ENCODE measurements at places on chromosomes 2 and 18.

DNA sequence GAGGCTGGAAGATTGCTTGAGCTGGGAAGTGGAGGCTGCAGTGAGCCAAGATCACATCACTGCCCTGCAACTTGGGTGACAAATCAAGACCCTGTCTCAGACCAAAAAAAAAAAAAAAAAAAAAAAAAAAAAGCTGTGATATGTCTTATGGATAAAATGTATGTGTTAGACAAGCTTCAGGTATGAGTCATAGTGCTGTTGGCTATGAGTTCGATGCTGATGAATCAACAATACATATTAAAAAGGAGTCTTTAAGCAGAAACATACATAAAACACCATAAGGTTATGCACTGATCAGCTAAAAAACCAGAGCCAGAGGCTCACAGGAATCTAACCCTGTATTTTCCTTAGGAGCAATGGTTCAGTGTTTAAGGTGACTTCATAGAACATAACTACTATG, 332.3 kb downstream of the NCKAP5 start:
- no peaks in the 10 kb centered on the region for H3K27me3 ChIP-seq
- H3K4me3 ChIP-seq: no peak overlapping the region
- H3K4me1 ChIP-seq: no peaks in the 10 kb centered on the region
- no peak overlapping the region for H3K27ac ChIP-seq

DNA sequence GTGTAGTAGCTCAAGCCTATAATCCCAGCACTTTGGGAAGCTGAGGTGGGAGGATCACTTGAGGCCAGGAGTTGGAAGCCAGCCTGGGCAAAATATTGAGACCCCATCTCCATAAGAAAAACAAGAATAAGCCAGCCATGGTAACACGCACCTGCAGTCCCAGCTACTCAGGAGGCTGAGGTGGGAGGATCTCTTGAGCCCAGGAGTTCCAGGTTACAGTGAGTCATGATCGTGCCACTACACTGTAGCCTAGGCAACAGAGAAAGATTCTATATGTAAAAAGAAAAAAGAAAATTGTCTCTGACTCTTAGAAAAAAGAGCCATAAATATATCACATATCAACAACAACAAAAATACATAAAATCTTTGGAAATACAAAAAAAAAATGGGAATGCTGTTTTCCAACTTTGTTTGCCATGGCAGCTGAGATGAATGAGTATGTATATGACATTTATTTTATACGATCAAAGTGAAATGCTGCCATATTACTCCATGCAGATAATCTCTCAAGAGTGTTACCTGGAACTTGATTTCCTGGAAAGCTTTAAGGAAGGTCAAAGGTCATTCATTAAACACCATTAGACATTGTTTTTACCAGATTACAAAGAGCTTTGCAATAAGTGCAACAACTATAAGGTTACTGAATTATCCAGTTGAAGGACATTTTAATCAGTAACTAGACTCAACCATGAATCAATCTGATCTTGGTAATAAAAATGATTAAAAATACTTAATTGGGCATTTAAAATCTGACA, 19.7 kb upstream of the DAPL1 start:
- no peak for DNase-seq
- H3K27me3 ChIP-seq: no peaks in the 10 kb centered on the region
- H3K4me1 ChIP-seq: no peaks in the 10 kb centered on the region
- no peak overlapping the region for H3K4me3 ChIP-seq

DNA sequence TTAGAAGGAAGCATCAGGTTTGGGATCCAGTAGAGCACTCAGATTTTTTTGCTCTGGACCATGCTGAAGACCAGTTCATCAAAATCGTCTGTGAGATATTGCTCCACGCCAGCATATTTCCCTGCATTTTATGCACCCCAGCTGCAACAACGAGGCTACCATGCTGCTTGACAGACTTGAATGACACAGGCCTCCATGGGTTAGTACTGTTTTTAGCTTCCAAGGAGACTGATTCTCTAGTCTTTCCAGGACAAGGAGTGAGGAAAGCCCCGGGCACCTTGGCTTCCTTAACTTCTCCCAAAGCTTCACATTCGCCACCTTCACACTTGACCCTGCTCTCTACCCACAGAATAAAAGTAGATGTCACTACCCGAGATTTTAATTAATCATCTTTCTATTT, 17.5 kb downstream of the BOD1L2 start:
- no peak overlapping the region for H3K4me3 ChIP-seq
- DNase-seq: no peak
- H3K27ac ChIP-seq: no peak overlapping the region

DNA sequence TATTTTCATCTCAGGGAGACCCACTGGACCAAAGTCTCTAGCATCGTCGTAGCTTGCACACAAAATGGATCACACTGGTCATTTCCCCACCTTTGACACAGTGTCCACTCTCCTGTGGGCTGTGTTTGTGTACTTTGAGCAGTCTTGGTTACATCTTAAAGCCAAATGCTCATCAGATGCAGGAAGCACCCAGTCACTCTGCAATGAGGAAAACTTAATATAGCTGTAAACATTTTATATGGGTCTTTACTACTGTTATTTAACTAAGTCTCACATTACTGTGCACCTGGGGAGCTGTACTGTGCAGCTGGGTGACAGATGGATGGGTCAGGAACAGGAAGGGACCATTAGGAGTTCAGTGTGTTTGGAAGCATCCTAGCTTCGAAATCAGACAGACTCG, 109.0 kb upstream of the CXCR4 start:
- peaks cover 10% of the 10 kb centered on the region for H3K4me1 ChIP-seq
- no peak for DNase-seq
- no peak overlapping the region for H3K4me3 ChIP-seq
- H3K27ac ChIP-seq: no peak overlapping the region
- peaks cover 13% of the 10 kb centered on the region for H3K27me3 ChIP-seq
- no peaks in the 10 kb centered on the region for H3K36me3 ChIP-seq

DNA sequence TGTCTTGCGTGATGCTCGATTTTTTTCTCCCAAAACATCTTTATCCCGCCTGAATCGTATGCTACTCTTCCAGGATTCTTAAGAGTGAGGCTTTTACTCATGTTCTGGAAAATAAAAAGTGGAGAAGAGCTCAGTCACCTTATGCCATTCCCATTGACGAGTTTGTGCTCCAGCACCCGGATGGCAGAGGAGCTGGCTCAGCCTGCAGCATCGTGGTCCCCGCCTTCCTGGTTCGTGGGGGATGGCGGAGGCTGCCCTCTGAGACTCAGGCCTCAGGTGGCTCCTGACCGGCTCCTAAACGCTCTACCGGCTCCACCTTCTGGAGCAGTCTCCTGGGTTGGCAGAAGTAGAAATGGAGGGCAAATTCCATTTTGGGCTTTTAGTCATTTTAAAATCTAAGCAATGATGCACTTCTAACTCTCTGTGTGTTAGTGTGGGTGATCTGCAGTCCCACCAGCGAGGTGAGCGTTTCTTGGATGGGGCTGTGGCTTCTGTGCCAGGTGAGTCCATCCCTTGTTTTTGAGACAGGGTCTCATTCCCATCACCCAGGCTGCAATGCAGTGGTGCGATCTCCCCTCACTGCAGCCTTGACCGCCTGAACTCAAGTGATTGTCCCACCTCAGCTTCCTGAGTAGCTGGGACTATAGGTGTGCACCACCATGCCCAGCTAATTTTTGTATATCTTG, 27.8 kb downstream of the RTP5 start:
- H3K27ac ChIP-seq: no peak overlapping the region
- no peaks in the 10 kb centered on the region for H3K27me3 ChIP-seq

DNA sequence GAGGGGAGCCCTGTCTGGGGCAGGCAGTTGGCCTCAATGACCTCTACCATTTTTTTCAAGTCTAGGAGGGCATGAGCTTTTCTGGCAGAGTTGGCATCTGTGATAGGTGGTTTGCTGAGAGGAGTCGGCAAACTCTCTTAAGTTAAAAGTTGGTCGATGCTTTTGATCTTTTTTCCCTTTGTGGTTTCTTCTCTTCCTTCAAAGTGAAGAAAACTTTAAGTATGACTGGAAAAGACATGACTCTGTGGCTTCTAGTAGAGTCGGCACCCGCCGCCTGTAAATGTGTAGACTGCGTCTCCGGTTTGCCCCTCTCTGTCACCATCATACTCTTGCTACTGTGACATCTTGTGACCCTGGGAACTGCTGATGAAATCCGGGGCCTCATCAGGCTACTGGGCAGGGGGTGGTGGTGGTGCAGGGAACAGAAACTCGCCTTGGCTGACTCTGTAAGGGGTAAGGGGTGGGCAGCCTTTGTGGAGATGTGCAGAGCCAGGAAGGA, 21.1 kb downstream of the INPP5D start:
- H3K36me3 ChIP-seq: peaks cover 65% of the 10 kb centered on the region
- H3K27ac ChIP-seq: peak overlapping the region; percentile 94
- no peaks in the 10 kb centered on the region for H3K27me3 ChIP-seq
- peak; percentile 79 for DNase-seq
- H3K4me3 ChIP-seq: peak overlapping the region; percentile 74

- H3K27me3 ChIP-seq: peaks cover 3% of the 10 kb centered on the region
- no peak overlapping the region for H3K4me3 ChIP-seq
- no peak overlapping the region for H3K27ac ChIP-seq
- H3K4me1 ChIP-seq: peaks cover 23% of the 10 kb centered on the region
- peaks cover 3% of the 10 kb centered on the region for H3K36me3 ChIP-seq
Observed at GRCh38 chr2:197450465-197450864, 2.9 kb upstream of the COQ10B start.

- H3K27me3 ChIP-seq: no peaks in the 10 kb centered on the region
- DNase-seq: no peak
- H3K4me3 ChIP-seq: no peak overlapping the region
- H3K27ac ChIP-seq: no peak overlapping the region
- H3K36me3 ChIP-seq: no peaks in the 10 kb centered on the region
Observed at GRCh38 chr2:102027036-102027980, 35.5 kb downstream of the IL1R2 start.

All from activated CD8-positive, alpha-beta memory T cell treated with anti-CD3 and anti-CD28 coated beads, Interleukin-2, amount 10 ng/mL, durations not matched to agents 7 days and 5 days (primary cell).